ENCODE measurements at places on chromosomes 6 and 20. TPM values are rescaled to one million over a fixed set of nuclear protein-coding genes. Genes with fewer than 3 reads are reported as not detected.

Gene APCDD1L
- total RNA-seq: 0.06 TPM

Gene CLDN20
- total RNA-seq: not detected

Gene SUMO4
- total RNA-seq: not detected

Gene PTCHD4
- total RNA-seq: not detected

Gene TFAP2A
- total RNA-seq: 18.7 TPM

Gene MYLK4
- 0.13 TPM for total RNA-seq

Gene PDYN
- not detected for total RNA-seq

Gene USP49
- total RNA-seq: 1.7 TPM

Gene FAM184A
- not detected for total RNA-seq

Gene TRIM31
- total RNA-seq: 2.1 TPM

Gene RAB44
- total RNA-seq: not detected

Gene DEF6
- 0.06 TPM for total RNA-seq

Gene PCMT1
- total RNA-seq: 87.1 TPM

Gene TP53TG5
- total RNA-seq: not detected

Gene PLAGL1
- total RNA-seq: 9.6 TPM

Gene ZNF133
- 12.4 TPM for total RNA-seq

Gene HDGFL1
- not detected for total RNA-seq

Gene CFB
- total RNA-seq: 2.1 TPM

Gene HAO1
- not detected for total RNA-seq

Gene COL21A1
- 0.81 TPM for total RNA-seq

Gene TRERF1
- total RNA-seq: 8.0 TPM

Gene RHAG
- 0.07 TPM for total RNA-seq

Gene MAP7
- total RNA-seq: 33.6 TPM

Gene ZNF165
- total RNA-seq: 1.3 TPM

Gene EBF4
- total RNA-seq: 2.4 TPM

Gene KCNK16
- total RNA-seq: not detected

Gene KHDC1
- 3.8 TPM for total RNA-seq

Gene EPB41L1
- total RNA-seq: 63.3 TPM

Gene FHL5
- total RNA-seq: not detected

Gene RREB1
- 7.4 TPM for total RNA-seq

Gene EYA2
- total RNA-seq: 3.2 TPM

Gene PABPC1L
- 20.2 TPM for total RNA-seq

Gene PREX1
- 11.8 TPM for total RNA-seq

Gene ACTL10
- total RNA-seq: not detected

Gene LCA5
- 0.89 TPM for total RNA-seq

Gene KIAA0408
- 6.6 TPM for total RNA-seq

Gene HLA-DOA
- not detected for total RNA-seq

Gene NKAPL
- not detected for total RNA-seq

Gene LPIN3
- 8.7 TPM for total RNA-seq

Gene ZHX3
- 4.2 TPM for total RNA-seq

Gene TASP1
- 12.2 TPM for total RNA-seq

Gene CCN6
- total RNA-seq: not detected

Gene SPATA25
- total RNA-seq: 0.77 TPM

Gene PTCRA
- not detected for total RNA-seq

Gene TENT5A
- 1.1 TPM for total RNA-seq

Gene PDE10A
- 36.3 TPM for total RNA-seq
